Activated T-helper 1 cell treated with anti-CD3 and anti-CD28 coated beads, Interleukin-12 subunit alpha, Interleukin-12 subunit beta, Interleukin-2, Interleukin-4 antibody, amounts not matched to agents 30 ng/mL and 10 ng/mL and 1 ng/mL, durations not matched to agents 14 hours and 24 hours and 36 hours (primary cell): ENCODE measurements at places on chromosomes 13 and 19.
A peak's percentile ranks its signal among the peaks of the same experiment; 100 is the strongest.

DNA sequence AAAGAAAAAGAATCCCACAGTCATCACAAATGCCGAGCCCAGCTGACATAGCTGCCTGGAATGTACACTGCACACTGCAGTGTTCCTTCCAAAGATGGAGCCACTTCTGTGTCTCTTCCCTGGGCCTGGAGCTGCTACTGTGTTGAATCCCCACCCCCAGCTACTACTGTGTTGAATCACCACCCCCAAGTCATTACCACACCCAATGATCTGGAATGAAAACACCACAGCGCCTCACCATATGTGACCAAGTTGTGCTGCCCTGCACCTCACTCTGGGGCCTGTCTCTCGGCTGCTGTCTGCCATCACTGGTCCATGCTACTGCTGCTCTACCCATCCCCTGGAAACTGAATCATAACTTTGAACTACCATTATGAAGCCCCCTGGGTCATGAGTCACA lies 861.2 kb downstream of the UQCRFS1 start:
- no peak for DNase-seq

- no peak for DNase-seq
Observed at GRCh38 chr19:3001235-3001800, 24.0 kb downstream of the TLE6 start.

DNA sequence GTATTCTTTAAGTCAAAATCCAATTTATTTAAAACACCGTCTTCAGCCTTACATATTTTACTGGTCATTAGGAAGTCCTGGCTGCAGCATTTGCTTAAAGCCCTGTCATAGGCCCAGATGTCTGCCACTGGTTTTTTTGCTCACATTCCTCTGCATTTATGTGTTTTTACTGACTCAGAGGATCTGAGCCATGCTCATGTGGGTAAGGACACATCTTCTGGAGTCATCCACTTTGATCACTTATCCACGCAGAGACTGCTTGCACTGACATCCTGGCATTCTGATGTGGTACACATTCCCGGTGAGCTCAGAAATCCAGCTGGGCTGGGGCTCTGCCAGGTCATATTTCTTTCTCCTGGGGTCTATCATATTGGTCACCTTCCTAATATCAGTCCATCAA lies 531.7 kb upstream of the ARGLU1 start:
- no peak for DNase-seq

- no peak for DNase-seq
Observed at GRCh38 chr19:43489310-43489709, 15.2 kb downstream of the PHLDB3 start.

DNA sequence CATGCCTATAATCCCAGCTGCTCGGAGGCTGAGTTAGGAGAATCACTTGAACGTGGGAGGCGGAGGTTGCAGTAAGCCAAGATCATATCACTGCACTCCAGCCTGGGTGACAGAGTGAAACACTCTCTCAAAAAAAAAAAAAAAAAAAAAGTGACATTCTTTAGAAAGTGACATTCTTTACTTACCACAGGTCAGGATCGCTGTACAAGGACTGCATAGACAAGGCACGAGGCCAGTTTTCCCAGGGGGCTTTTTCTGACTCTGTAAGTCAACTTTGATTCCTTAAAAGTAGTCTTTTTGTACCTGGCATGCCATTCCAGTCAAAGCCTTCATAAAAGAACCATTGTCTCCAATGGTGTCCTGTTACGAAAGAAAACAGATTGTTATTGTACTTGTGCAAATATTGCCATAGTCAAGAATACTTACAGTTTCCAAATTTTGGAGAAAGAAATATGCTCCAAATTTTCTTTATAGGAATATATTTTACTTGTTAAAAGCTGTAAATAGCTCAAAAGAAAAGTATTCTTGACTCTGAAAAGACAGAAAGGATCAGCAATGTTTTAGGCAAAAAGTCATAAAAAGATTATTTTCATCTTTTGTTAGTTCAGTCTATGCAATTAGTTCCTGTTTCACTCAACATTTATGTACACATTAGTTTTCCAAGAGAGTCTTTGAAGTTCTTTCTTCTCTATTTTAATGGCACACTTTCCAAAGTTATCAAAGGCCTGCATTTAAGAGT lies 39.3 kb downstream of the CEACAM1 start:
- DNase-seq, result no peak

DNA sequence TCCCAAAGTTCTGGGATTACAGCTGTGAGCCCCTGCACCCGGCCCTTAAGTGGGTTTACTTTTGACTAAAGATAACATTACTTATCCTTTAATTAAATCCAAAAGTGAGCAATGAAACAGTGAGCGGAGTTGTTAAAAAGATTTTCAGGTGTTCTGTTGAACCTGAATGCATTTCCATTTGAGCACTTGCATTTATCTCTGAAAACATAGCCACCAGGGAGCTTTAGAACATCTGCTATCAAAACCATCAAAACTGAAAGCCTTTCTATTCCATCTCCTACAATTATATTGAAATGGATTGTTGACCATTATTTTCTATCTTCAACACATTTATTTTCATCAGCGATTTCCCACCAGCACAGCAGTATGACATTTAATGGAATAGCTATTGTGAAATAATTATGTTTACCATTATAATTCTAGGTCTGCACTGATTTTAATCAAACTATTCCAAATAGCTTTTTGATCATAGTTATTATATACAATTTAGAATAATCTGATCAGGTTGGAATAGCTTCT lies 269.0 kb downstream of the FGF14 start:
- DNase-seq, result no peak

DNA sequence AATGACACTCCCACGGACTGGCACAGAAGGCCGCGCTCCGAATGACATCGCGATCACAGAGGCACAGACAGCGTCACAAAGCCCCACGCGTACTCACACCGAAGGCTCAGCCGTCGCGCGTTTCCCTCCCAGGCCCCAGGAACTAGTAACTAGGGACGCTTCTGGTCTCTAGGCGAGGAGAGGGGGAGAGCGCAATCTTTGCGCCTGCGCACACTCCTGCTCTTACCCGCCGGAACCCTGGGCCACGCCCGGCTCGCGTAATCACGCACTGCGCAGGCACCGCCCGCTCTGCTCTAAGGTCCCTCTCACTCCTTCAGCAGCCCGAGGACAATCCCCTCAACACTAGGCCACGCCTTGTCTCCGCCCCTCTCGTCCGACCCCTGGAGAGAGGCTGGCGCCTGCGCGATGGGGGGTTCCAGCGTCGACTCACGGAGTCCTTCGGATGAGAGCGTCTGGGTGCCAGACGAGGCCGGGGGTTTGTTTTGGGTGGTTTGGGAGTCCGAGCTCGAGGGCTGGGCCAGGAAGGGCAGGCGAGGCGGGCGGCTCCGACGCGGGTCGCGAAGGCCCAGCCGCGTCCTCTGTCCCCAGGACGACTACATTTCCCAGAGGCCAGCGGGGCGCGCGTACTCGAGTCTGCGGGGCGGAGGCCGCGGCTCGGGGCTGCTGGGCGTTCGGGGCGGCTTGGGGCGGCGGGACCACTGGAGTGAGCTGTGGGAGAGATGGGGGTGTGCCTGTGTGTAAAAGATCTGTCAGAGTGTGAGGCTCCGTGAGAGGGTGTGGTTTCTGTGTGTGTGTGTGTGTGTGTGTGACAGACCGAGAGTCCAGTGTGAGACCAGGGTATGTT lies at the start of gene ZNF471:
Gene ZNF471 (plus strand): TSS at position 410 of the 844 bp plus-strand sequence. CDS start 3,717 bp downstream, outside the sequence.
- peak; percentile 44 for DNase-seq

GRCh38 chr13:94408314-94409036 lies 71.0 kb downstream of the DCT start:
- DNase-seq, result no peak

- DNase-seq, result no peak
Observed at GRCh38 chr13:94710881-94711560, 1.3 kb downstream of the SOX21 start.

- DNase-seq, result no peak
Observed at GRCh38 chr13:22012686-22013085, 341.8 kb downstream of the FGF9 start.

GRCh38 chr13:49356223-49356622 lies 87.6 kb downstream of the CAB39L start:
- DNase-seq, result no peak

- peak; percentile 57 for DNase-seq
Observed at GRCh38 chr19:39031368-39032062, 834 bp downstream of the FBXO27 start.

- DNase-seq, result no peak
Observed at GRCh38 chr13:50068508-50068907, 53.3 kb downstream of the KCNRG start.

DNA sequence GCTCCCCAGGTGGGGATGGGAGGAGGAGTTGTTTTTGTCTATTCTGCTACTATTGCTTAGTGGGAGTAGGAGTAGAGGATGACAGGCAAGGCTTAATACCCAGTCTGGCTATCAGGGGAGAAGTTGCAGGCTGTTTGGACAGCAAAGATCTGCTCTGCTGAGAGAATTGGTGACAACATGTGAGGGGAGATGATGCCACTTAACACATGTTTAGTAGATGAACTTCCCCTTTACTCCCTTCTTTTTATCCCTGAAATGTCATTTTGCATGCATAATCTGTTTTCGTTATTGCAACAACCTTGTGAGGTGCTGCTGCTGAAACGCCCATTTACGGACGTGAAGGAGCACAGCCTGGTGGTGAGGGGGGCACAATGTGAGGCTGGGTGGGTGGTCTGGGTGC lies 3.0 kb upstream of the CYP4F12 start:
- DNase-seq, result no peak

DNA sequence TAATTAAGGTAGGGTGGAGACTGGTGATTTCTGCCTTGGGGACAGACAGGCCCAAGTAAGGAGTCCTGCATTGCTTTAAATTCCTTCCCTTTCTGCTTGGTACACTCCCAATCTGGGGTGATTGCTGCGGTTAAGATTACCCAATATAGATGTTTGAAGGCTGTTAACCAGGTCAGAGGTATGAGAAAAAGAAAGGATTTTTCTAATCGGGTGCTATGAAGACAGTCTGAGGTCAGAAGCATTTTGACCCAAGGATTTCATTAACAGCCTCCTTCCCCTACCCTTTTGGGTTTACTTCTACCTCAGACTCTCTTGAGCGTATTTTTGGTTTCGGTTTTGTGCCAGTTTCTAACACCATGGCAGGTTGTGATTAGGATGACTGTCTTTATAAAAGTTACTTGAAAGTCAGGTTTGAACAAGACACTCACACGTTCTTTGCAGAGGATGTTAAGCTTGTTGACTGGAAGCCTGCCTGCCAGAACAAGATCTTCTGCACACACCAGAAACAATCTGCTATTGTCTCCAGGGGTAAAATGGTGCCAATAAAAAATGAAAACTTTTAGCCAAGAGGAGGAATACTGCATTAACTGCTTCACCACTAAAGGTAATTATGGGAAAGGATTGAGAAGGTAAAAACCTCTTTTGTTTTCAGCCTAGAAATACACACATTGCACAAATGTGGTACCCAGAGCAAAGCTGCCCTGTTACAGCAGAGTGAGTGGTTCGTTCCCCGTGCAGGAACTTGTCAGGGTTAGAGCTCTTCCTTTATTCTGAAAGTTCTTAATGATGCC lies 108.8 kb downstream of the NDFIP2 start:
- no peak for DNase-seq

GRCh38 chr13:29713839-29714238 lies 118.4 kb upstream of the SLC7A1 start:
- no peak for DNase-seq

DNA sequence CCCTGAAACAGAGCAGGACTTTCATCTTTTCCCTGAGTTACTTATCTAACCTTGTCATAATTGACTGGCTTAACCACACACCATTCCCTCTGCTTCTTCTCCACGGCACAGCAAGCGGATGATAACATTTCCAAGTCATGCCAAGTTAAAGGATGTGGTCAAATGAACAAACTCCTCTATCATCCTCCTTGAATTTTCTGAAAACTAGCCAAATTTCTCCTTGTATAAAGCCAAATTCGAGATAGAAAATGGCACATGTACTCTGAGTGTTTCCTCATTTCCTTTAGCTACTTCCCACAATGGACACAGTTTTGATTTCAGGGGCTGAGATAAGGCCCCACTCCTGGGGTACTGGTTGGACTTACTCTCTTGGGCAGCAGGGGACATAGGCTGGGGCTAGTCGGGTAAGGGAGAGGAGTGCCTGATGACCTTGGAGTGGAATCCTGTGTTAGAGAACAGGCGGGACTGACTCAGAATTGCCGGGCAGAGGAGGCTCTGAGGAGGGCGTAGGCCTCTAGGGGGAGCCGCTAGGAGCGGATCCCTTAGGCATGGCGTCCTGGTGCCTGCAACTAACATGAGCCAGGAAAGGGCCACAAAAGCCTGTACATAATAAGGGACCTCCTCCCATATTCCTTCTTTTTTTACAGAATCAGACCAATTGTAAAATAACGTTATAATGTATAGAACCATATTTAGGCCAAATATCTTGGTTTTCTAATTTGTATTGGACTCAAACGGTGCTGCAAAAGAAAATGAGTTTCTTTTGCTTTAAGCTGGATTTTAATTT lies 20.3 kb upstream of the TMTC4 start:
- no peak for DNase-seq

GRCh38 chr13:66154354-66154753 lies 1075.8 kb downstream of the PCDH9 start:
- no peak for DNase-seq

GRCh38 chr19:10126213-10126639 lies 6.5 kb upstream of the EIF3G start:
- DNase-seq, result no peak

GRCh38 chr19:42306646-42307045 lies 4.2 kb upstream of the PAFAH1B3 start:
- DNase-seq, result no peak

- DNase-seq, result peak; percentile 90
Observed at GRCh38 chr19:37317403-37318209, 53.3 kb upstream of the ZNF527 start.

DNA sequence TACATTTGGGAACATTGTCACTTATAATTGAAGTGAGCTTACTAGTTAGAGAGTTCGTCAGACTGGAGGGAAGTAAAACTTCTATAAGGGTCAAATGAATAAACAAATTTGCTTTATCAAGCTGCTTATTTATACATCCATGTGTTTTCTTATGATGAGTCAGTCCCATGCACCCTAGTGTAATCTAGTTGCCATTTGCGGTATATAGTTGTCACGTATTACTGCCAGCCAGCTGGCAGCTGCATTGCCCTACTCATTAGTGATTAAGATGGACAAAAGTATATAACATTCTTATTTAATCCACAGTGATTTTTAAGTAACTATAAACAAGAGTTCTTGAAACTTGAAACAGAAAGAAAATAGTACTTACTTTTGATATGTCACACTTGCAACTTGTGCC lies 182.4 kb downstream of the GPC6 start:
- no peak for DNase-seq

GRCh38 chr19:27779954-27780353 lies 1433.0 kb downstream of the UQCRFS1 start:
- no peak for DNase-seq
